Fibroblast of skin of right quadriceps (primary cell): ENCODE measurements at places on chromosomes 4 and X.

DNA sequence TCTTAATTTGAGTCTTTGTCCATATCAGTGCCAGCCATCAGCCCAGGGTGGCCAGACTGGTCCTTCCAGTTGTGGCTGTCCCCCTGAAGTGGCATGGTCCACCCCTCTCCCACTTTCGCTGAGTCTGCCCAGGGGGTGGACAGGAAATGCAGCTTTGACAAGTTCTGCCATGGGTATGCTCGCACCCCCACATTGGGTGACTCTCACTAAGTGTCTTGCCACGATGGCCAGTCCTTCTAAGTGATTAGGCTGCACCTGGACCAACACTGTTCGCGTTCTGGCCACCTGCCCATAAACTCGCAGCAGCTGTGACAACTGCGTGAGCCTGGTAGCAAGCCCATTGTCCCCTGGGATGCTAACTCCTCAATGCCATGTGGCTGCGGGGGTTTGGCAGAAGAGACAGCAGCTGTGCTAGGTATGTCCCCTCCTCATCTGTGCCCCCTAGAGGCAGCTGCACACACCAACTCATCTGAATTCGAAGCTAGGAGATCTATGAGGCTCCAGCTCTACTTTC is 10.0 kb upstream of the LNX1 start:
- DNase-seq: no peak

GRCh38 chr4:105715692-105716278 is 7.2 kb downstream of the GSTCD start:
- DNase-seq: peak; percentile 22

DNA sequence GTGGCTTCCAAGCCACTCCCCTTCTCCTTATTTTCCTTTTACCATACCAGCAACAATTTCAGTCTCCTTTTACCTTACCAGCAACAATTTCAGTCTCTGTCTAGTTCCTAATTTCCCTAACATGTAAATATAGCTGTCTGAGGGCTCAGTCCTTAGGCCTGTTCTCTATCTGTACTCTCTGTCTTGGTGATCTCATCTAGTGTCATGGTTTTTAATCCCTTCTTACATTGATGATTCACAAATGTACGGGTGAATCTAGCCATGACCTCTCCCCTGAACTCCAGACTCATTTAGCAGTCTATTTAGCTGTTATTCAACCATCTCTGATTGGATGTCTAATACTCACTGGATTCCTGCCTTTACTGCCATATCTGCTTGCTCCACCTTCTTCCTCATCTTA is 7.2 kb downstream of the IL15 start:
- peak; percentile 82 for DNase-seq

GRCh38 chr4:169617306-169617705 is 3.1 kb upstream of the CLCN3 start:
- DNase-seq: no peak

DNA sequence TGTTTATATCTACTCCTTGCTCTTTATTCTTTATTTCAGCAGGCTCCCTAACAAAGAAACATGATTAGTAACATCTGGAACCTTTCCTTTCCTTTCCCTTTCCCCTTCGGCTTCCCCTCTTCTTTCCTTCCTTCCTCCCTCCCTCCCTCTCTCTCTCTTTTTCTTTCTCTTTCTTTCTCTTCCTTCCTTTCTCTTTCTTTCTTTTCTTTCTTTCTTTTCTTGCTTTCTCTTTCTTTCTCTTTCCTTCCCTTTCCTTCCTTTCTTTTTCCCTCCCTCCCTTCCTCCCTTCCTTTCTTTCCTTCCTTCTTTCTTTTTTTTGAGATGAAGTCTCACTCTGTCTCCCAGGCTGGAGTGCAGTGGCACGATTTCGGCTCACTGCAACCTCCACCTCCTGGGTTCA is 30.7 kb upstream of the RBMX start:
- DNase-seq: no peak

GRCh38 chr4:145626623-145626982 is 7.4 kb downstream of the MMAA start:
- peak; percentile 20 for DNase-seq

DNA sequence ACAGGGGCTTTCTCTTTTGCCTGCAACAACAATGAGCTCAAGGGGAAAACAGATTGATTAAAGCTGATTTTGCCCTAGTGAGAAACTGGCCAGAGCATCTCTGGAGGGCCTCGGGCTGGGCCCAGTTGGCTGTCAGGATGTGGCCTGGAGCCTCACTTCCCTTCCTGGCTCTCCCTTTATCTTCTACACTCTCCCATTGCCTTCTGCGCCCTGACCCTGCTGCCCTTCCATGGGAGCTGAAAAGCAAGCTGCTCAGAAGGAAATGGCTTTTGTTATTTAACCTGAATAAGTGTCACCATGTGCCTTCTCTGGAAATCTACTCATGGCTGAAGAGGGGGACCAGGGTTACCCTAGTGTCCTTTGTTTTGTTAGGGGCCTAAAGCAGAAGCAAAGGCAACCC is 43.8 kb downstream of the NHSL2 start:
- DNase-seq: no peak

GRCh38 chrX:39175418-39176057 is 374.3 kb downstream of the MID1IP1 start:
- DNase-seq: no peak
